ENCODE measurements at places on chromosomes 5 and 9.

- DNase-seq, result peak; percentile 83
These were observed 1.2 kb downstream of the PDLIM7 start for GRCh38 chr5:177496070-177496726.

GRCh38 chr5:152237531-152237930, 167.5 kb downstream of the NMUR2 start:
- no peak for DNase-seq

DNA sequence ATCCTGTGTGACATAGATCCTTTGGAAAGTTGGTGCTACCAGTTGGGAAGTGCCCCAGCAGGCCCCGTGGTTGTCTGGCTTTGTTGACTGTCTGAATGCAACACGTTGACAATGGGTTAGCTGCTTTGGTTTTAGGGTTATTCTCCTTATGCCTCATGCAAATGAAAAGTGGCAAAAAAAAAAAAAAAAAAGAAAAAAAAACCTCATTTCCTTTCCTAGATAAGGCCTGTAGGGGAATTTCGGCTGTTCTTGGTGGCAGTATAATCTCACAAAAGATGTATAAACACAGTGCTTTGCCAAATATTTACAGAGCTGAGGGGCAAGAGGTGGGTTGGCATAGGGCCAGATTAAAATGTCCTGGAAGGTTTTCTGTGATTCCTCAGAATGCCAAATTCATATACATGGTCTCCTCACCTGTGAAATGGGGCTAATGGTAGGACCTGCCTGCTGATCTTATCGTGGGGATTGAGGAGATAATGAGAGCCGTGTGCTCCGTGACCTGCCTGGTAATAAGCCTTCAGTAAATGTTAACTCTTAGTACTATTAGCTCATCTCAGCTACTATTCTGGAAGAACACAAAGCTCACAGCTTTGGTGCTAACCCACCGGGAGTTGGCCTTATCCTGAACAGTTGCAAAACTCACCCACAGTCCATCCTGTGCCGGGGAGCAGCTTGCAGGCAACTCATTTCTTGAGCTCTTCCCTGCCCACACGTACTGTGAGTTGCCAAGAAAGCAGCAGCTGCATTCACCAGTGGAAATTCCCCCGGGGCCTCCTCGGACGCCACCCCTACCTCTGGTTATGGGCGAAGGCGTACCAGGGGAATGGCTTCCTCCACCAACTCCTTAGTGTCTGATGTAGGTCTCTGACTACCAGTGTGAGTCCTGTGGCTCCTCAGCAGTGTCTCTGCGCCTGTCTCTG, 220.3 kb downstream of the NR3C1 start:
- DNase-seq, result peak; percentile 35

DNA sequence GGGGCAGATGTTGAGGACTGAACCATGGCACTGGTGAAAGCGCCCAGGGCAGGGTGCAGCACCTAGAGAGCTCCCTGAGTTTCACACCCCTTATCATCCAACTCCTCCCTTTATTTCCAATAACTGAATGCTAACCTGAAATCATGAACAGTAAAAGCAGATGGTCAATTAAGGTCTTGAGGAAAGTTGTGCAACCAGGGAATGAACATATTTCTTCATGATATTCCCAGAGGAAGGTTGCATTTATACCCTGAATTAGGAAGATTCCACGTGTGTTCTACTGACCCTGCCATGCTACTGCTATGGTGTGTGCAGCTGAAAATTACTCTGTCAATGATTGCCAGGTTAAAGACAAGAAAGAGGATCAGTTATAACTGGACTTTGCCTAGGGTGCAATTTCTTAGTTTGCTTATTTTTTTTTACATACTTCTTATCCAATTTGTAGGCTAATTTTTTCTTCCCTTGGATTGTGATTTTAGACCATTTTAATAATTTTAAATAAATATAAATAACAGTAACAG, 319.8 kb downstream of the SEMA5A start:
- no peak for DNase-seq

DNA sequence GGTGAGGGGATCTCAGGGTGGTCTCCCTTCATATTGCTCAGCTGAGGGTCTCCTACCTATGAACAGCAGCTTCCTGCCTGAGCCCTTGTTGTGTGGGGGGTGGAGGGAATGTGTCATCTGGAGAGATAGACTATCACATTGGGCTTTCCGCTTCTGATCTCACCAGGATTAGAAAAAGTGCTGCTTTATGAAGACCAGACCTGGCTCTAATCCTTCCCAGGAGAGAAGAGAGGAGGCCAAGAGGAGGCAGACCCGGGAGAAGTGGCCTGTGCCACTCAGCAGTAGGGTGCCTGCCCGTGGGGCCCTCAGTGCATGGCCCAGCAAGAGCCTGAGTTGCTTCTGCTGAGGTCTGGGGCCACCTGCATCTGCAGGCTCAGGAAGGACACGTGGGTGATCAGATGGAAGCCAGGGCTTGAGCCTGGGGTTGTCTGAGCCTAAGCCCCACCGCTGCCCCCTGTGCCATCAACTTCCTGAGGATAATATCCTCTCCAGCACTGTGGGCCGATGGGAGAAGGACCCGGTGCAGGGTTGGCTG, 22.1 kb upstream of the COL5A1 start:
- no peak for DNase-seq

- peak; percentile 92 for DNase-seq
These were observed 16.6 kb upstream of the MEGF9 start for GRCh38 chr9:120730654-120731514.

DNA sequence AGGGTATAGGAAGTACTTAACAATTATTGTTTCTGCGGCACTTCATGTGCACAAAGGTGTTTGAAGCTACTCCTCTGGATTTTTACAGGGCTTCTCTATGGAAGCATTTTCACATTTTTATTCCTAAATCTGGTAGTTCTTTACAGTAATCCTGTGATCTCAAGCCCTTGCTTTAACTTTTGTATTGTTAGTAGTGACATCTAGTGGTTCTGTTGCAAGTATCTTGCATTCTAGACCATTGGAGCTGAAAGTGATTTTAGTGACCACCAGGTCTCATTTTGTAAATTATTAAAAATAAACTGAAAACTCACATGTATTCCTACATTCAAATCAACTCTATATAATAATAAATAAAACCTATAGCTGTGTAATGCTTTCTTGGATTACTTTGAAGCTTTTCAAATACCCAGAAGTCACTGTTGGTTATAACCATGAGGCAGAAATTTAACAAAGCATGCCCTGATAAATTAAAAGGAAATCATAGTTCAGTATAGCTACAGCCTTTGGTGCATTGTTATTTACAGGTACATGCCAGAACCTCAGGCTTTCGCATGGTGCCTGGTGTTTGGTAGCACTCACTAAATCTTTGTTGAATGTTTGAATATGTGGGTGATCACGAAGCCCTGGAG, 18.9 kb downstream of the RPS23 start:
- peak; percentile 59 for DNase-seq
